SK-N-MC (cell line): ENCODE measurements at places on chromosomes 12 and 14.
A peak's percentile ranks its signal among the peaks of the same experiment; 100 is the strongest.

GRCh38 chr12:32448586-32448985 lies 49.2 kb downstream of the FGD4 start:
- no peak for DNase-seq

GRCh38 chr14:77599889-77600288 lies 16.5 kb downstream of the SPTLC2 start:
- no peak for DNase-seq

DNA sequence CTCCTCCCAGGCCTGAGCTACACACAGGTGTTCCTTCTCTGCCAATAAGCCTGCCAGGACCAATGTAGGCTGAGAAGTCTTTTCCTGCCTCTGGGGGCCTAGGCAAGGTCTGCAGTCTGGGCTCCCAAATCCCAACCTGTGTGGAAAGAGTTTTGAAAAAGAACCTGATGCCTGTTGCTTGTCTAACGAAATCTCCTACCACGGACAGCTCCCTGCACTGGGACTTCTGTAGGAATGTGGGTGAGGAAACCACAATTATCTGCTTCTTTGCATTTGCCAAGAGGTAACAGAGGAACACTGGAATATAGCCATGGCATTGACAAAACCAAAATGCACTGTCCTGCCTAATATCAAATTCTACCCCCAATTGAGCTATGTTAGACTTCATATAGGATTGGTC lies 877.0 kb upstream of the TMEM132C start:
- DNase-seq: no peak

- no peak for DNase-seq
Observed at GRCh38 chr12:26846416-26846815, 13.4 kb upstream of the ITPR2 start.

DNA sequence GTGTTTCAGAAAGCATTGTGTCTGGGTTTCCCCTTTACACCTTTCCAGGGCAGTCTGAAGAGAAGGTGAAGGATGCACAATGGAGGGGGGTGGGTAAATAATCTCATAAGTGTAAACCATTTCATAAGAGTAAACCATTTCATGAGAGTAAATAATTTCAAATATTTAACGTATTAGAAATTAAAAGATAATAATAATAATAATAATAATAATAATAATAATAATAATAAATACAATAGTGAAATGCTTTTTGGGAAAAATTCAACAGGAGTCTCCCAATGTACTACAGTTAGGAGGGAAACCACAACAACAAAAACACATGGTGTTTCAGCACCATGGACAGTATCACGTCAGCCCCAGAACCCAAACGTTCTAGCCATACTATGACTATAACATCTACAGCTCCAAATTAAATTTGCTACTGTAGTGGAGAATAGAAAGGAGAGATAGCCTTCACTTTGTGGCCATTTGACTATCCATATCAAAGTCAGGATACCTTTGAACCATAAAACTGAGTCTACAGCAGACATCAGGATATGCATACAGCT lies 691.8 kb downstream of the BCL11B start:
- DNase-seq: peak; percentile 10

DNA sequence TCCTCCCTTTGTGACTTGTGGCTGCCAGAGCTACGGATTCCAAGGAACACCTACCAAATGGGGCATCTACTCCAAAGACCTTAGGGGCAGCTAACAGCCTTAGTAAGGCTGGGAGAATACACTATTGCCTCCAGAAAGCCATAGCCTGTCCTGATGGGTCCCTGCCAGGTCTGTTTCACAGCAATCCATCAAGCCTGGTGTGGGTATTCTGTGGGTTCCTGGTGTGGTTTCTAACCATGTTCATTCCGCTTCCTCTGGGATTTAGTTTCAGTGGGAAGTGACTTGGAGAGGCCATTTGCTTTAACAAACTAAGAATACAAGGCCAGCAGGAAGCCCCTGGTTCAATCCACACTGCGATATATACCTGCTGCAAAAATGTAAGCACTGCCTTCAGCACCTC lies 220.5 kb downstream of the FOXN3 start:
- DNase-seq: no peak

DNA sequence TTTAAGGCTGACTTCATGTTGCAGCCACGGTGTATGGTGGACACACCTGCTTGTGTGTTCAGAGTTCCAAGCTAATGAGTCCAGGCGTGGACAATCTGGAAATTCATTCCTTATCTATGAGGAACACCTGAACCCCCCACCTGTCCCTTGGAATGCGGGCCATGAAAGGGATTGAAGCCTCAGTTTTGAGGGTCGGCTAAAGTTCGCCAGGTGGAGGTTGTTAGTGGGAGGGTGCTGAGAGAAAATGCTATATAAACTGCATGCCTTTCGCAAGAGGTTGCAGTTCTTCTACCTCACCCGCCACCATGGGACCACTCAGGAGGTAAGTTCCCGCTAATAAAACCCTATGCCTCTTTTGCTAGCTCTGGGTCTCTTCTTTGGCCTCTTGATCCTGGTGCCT lies 348.0 kb downstream of the BCL11B start:
- DNase-seq: no peak

DNA sequence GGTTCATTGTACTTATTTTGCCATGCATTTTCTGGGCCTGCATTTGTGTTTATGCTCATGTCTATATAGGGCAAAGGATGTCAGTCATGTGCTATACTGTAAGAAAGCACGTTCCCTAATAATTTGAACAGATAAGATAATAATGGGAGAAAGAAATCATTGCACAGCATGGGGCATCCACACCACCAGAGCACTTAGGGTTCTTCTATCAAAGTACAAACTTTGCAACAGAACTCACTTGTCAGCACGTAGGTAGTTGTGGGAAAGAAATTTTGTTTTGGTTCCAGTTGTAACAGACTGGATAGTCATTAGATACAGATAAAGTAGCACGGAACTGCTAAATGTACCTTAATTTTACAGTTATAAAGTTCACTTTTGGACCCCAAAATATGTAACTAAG lies 10.1 kb downstream of the PPP1CC start:
- no peak for DNase-seq

DNA sequence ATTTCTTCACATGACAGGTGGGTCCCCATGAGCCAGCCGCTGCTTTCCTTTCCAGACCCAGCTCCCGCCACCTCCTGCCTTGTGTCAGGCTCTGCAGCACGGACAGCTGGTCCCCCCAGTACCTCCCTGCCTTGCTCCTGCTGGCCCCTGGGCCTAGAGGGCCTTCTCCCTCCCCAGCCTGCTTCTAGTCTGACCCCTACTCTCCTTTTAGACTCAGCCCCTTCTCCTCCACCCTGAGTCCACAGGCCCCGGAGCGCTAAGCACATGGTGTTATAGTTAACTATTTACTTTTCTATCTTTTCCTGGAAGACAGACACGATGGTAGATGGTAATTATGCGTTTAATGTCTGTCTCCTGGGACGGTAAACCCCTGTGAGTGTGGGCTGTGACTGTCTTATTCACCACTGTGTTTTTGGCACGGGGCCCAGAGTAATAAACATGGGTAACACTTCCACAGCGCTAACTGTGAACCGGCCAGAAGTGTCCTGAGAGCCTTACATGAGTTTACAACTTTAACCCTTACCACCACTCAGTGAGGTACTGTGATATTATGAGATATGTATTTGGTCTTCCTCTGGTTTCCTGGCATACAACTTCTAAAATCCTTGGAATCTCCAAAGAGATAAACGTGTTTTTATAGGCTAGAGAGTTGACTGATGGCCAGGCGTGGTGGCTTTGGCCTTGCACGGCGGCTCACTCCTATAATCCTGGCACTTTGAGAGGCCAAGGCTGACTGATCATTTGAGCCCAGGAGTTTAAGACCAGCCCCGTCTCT lies 41.2 kb downstream of the DGLUCY start:
- DNase-seq: no peak

- no peak for DNase-seq
Observed at GRCh38 chr12:108542320-108542719, 18.7 kb downstream of the SART3 start.

GRCh38 chr12:91021076-91021475 lies 16.3 kb upstream of the EPYC start:
- DNase-seq: no peak

DNA sequence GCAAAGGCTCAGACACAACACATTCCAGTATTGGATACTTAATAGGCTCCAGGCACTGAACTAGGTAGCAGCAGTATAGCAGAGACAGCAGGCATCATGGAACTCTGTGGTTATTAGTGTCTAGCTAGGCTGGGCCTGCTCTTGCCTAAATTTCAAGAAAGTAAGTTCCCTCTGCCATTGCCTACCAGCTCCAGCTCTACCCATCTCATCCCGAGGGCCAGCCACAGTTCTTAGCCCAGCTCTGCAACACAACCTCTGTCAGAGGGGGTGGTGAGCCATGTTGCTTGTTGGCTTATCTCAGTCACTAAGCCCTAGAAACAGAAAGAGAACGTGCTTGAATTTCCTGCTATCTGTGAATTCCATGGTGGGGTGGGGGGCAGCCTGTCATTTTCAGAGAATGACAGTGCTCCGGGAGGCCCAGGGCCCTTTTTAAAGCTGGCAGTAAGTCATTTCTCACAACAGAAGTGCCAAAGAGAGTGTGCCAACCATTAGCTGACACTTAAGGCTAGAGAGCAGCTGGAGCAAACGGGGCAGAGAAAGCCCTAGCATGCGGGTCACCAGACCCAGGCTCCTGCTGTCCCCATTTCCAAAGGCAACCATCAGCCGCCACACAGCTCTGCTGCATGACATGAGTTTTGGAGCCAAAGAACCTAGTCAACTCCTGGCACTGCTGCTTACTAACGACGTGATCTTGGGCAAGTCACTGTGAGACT lies 105.9 kb downstream of the PRMT8 start:
- DNase-seq: no peak

DNA sequence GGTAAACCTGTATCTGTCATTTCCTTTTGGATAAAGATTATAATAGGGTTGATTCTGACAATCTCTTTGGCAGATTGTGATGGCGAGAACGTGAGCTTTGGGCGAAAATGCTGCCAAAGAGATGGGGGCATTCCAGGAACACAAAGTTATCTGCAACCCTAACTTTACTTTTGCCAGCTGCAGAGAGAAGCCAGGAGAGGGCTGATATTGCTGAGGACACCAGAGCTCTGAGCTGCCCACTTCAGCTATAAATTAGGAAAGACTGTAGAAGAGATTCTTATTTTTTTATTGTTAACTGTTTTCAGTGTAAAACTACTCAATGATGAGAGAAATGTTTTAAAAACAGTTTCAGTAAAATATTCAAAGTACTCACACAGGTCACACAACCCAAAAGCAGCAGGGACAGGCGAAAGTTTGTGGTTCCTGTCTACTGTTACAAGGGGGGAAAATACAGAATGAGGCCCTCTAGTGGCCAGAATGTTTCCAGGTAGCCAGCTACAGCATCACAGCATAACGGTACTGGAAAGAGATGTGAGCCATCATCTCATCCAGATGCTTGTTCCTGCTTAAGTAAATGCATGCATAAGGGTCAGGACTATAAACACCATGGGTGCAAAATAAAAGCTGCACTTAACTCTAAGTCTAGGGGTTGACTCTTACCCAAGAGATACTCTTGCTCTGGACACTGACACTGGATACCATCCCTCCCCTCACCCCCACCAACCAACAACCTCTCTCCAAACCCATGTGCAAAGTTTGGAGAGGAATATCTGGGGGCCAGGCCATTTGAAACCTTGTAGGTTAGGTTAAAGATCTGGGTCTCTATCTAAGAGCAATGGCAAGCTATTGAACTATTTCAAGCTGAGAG lies 498.4 kb downstream of the RMST start:
- no peak for DNase-seq

DNA sequence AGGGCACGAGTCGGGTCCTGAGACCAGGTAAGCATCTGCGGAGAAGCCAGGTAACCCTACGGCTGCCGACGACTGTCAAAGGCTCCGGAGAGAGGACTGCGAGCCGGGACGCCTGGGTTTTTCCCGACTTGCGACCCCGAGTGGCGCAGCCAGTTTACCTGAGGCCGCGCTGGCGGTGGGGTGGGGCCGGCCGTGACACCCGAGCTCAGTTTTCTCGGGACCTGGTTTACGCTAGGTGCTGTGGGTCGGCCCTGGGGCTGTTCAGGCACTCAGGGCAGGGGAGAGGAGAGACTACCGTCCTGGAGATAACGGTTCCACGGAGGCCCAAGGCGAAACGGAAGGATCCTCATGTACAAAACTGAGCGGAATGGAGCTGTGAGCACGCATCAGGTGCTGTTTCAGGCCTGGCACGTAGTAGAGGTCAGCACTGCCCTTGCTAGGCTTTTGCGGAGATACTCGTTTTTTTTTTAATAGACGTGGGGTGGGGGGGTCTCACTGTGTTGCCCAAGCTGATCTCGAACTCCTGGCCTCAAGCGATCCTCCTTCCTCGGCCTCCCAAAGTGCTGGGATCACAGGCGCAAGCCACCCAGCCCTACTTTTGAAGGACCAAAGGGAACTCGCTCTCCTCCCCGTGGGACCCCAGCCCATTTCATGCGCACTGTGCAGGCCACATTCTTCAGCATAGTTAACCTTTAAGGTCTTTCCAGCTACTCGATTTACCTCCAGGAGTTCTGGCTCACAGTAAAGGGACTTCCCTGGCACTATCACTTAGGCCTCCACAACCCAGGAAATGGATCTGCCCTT lies 471 bp downstream of the MTRFR start:
- DNase-seq: no peak
